ENCODE measurements at places on chromosomes 6 and 20.

DNA sequence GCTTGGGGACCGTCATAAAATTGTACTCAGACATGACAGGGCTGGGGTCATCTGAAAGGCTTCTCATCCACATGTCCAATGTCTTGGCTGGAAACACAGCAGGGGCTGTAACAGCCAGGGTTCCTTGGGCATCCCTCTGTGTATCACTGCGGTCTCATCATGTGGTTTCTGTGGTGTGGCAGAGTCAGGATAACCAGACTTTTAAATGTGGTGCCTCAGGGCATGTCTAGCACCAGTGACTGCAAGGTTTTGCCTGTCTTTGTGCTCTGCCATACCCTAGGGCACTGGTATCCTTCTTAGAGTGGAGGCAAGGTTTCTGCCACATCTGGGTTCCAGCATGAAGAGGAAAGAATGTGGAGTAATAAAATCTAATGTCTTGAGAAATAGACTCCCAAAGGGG is 124.2 kb downstream of the PLEKHG1 start:
- no peak for DNase-seq

DNA sequence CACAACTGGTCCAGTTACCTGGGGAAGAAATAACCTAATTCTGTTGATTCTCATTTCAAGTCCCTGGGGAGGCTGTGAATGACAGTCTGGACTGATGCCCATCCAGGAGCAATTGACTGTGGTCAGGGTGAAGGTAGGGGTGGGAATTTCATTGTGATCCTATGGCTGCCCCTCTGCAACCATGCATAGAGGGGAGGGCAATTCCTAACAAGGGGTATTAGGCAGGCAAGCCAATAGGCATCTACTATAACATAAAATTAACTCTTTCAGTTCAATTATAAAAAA is 44.0 kb upstream of the TRAM2 start:
- DNase-seq: no peak

- DNase-seq: no peak
Measured at GRCh38 chr6:151445482-151445881, 6.4 kb downstream of the RMND1 start.

DNA sequence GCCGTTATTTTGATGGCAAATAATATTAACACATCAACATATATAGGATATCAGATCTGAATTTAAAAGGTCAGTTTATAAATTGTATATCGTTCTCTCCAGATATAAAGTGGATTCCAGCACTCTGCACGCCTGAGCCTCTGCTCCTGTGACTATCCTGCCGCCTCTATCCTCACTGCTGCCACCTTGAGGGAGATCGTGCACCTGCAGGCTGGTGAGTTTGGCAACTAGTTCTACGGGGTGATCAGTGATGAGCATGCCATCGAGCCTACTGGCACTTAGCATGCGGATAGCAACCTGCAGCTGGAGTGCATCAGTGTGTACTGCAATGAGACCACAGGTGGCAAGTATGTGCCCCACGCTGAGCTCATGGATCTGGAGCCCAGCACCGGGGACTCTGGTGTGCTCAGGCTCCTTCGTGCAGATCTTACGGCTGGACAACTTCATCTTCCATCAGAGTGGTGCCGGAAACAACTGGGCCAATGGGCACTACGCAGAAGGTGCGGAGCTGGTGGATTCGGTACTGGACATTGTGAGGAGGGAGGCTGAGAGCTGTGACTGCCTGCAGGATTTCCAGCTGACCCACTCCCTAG is 84.9 kb downstream of the FBXO5 start:
- peak; percentile 20 for DNase-seq

- DNase-seq: no peak
Measured at GRCh38 chr20:8296536-8296935, 164.5 kb downstream of the PLCB1 start.

DNA sequence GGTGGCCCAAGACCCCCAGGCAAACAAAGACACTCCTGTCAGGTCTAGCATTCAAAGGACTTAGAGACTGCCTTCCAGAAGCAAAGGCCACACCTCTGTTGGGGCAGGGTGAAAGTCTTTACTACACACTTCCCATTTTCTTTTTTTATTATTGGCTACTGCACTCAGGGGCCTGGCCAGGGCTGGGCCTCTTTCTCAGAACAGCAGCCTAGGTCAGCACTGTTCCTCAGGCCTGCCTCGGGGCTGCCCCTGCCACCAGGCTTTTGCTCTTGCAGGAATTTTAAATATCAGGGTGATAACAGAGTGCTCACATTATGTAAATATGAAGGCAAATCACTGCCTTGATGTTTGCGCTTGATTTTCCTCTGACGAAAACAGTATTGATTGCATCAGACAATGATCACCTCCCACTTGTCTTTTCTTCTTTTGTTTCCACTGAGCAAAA is 18.5 kb downstream of the GSTA4 start:
- DNase-seq: no peak
